ENCODE measurements at places on chromosomes 5 and 9. TPM values are rescaled to one million over a fixed set of nuclear protein-coding genes. Genes with fewer than 3 reads are reported as not detected.

DNA sequence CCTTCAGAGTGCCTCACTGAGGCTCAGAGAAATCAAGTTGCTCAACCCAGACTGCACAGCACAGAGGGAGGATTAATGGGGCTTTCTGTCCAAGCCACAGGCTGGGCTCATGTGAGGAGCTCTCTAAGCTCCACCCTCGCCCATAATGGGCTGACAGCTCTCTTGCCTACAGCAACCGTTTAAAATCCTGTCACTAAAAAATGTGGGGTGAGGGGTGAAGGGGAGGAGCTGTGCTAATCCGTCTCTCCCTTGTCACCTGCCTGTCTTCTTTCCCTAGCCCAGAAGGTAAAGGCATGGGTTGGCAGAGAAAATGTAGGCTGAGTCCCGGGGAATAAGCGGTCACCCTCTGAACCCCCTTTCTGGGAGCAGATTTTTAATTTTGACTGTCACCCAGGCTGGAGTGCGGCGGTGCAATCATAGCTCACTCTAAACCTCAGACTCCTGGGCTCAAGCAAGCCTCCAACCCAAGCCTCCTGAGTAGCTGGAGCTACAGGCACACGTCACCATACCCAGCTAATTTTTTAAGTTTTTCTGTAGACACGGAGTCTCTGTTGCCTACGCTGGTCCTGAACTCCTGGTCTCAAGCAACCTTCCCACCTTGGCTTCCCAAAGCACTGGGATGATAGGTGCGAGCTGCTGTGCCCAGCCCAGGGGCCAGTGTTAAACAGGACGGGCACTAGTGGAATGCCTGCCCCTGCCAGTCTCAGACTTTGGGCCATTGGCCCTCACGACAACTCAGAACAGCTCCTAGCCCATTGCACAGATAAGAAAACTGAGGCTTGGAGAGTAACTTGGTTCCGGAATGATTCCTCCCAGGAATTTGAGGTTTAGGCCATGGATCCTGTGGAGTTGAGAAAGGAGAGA is 89.5 kb downstream of the LMX1B start:
- H3K4me3 ChIP-seq, result no peak overlapping the region
- DNase-seq, result no peak
- no peaks in the 10 kb centered on the region for H3K36me3 ChIP-seq

DNA sequence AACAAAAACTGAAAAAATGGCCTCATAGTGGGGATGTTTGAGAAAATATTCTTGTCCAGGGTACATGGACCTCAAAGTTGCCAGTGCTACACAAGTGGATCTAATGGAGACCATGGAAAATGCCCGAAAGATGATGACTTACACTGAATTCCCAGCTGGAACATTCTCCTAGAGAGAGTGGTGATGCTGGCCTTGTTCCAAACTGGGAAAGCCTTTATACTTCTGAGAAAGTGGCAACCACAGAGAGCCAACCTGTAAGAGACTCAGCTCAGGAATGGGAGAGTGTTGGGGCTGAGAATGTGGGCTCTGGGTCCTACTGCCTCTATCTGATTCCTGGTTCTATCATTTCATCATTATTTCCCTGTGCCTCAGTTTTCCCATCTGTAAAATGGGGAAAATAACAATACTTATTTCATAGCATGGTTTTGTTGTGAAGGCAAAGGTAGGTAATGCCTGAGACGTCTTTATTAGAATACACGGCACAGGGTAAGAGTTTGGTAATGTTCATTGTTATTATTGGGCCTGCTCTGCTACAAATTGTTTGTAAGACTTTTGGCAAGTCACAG is 229.0 kb upstream of the PANK3 start:
- no peaks in the 10 kb centered on the region for H3K27me3 ChIP-seq
- no peak overlapping the region for H3K4me3 ChIP-seq
- H3K27ac ChIP-seq, result no peak overlapping the region

- H3K27ac ChIP-seq, result no peak overlapping the region
- H3K4me3 ChIP-seq, result no peak overlapping the region
- DNase-seq, result no peak
- no peaks in the 10 kb centered on the region for H3K36me3 ChIP-seq
- no peaks in the 10 kb centered on the region for H3K4me1 ChIP-seq
These were observed 25.2 kb downstream of the NKD2 start for GRCh38 chr5:1033606-1034420.

GRCh38 chr5:151772029-151772845 is 483 bp downstream of the G3BP1 start:
- H3K27me3 ChIP-seq, result no peaks in the 10 kb centered on the region
- H3K4me3 ChIP-seq, result peak overlapping the region; percentile 76
- no peaks in the 10 kb centered on the region for H3K36me3 ChIP-seq
- DNase-seq, result peak; percentile 62

GRCh38 chr5:3634061-3634460 is 38.4 kb downstream of the IRX1 start:
- H3K4me1 ChIP-seq, result no peaks in the 10 kb centered on the region
- H3K36me3 ChIP-seq, result no peaks in the 10 kb centered on the region
- H3K27me3 ChIP-seq, result no peaks in the 10 kb centered on the region
- no peak for DNase-seq
- H3K27ac ChIP-seq, result no peak overlapping the region
- no peak overlapping the region for H3K4me3 ChIP-seq

GRCh38 chr5:1965925-1966324 is 83.2 kb upstream of the IRX4 start:
- H3K36me3 ChIP-seq, result no peaks in the 10 kb centered on the region
- no peak for DNase-seq
- no peak overlapping the region for H3K4me3 ChIP-seq
- H3K4me1 ChIP-seq, result no peaks in the 10 kb centered on the region

- no peak overlapping the region for H3K27ac ChIP-seq
- no peak for DNase-seq
- H3K4me1 ChIP-seq, result peaks cover 26% of the 10 kb centered on the region
- no peaks in the 10 kb centered on the region for H3K27me3 ChIP-seq
- peaks cover 13% of the 10 kb centered on the region for H3K36me3 ChIP-seq
These were observed 1.5 kb upstream of the MRPS30 start for GRCh38 chr5:44807269-44807668.

DNA sequence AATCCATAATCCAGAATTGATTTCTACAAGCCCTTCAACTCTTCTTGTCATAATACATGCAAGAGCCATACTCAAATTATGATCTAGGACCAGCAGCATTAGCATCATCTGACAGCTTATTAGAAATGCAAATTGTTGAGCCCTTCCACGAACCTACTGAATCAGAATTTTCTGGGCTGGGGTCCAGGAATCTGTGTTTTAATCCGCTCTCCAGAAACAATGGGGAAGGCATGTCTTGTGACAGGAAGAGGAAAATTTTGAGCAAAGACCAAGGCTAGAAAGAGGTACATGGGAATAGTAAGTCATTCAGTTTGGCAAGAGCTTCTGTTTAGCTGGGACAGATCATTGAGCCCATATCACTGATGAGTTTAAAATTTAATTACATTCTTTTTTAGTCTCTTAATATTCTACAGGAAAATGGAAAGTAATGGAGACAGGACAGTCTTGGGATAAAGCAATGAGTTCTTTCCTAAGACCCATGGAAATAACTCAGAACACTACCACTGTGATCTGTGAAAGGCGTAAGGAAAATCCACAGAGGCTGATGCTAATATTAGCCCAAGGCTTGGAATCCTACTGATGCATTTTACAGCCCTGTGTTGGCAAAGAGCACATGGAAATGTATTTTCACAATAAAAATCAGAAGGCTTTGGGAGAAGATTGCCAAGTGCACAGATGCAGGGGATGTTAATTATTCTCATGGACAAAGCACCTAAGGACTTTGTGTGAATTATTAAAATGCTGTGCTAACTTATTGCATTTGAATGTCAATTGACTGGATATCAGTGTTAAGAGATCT is 73.7 kb upstream of the STK32A start:
- no peaks in the 10 kb centered on the region for H3K36me3 ChIP-seq
- no peak overlapping the region for H3K27ac ChIP-seq
- H3K4me1 ChIP-seq, result no peaks in the 10 kb centered on the region
- H3K27me3 ChIP-seq, result no peaks in the 10 kb centered on the region

DNA sequence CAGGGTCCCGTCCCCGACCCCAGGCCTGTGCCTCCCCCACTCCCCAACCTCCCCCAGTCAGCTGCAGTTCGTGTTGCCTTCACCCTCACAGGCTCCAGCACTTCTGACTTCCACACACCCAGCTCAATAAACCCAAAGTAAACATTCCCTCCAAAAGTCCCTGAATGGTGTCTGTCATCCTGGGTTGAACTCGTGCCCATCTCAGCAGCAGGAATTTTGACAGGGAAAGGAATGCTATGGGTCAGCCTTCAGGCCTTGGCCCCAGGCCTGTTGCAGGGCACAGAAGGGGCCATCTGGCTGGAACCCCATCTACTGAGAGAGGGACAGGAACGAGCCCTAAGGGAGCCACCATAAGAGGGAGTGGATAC is 29.6 kb upstream of the CNOT6 start:
- no peaks in the 10 kb centered on the region for H3K27me3 ChIP-seq
- no peaks in the 10 kb centered on the region for H3K36me3 ChIP-seq
- H3K4me1 ChIP-seq, result no peaks in the 10 kb centered on the region
- H3K4me3 ChIP-seq, result no peak overlapping the region
- no peak overlapping the region for H3K27ac ChIP-seq

- H3K36me3 ChIP-seq, result no peaks in the 10 kb centered on the region
- no peak overlapping the region for H3K27ac ChIP-seq
- no peaks in the 10 kb centered on the region for H3K27me3 ChIP-seq
- no peak for DNase-seq
- H3K4me3 ChIP-seq, result no peak overlapping the region
These were observed 236.2 kb downstream of the TLE4 start for GRCh38 chr9:79807971-79808370.

DNA sequence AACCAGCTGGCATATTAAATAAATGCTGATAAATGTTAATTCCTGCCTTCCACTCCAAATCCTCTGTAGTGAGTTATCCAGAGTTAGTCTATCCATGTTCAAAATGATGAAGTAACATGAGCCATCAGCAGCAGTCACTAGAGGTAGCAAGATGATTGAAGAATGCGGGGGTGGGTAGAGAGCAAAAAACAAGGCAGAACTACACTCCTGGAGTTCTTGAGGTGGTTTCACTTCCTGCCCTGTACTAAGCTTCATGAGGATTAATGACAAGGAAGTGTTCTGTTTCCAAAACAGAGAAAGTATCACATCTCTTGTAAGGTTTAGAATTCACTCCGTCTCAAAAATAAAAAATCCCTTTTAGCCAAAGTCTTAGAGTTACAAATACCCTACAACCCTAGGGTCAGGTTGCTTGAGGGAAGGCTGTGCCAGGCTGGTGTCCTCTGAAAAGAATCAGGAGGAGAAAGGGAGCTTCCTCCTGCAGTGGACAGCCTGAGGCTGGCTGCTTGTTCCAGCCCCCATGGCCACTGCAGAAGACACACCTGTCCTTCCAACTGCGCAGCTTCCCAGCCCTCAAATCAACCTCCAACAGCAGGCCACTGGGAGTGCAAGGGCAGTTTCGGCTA is 180.2 kb downstream of the DENND1A start:
- no peaks in the 10 kb centered on the region for H3K4me1 ChIP-seq
- H3K36me3 ChIP-seq, result no peaks in the 10 kb centered on the region
- no peak overlapping the region for H3K4me3 ChIP-seq

GRCh38 chr5:28374492-28374967 is 1336.1 kb upstream of the CDH9 start:
- no peaks in the 10 kb centered on the region for H3K36me3 ChIP-seq
- DNase-seq, result no peak
- no peak overlapping the region for H3K4me3 ChIP-seq
- no peaks in the 10 kb centered on the region for H3K27me3 ChIP-seq
- H3K4me1 ChIP-seq, result no peaks in the 10 kb centered on the region

- no peaks in the 10 kb centered on the region for H3K27me3 ChIP-seq
- H3K27ac ChIP-seq, result no peak overlapping the region
- H3K4me1 ChIP-seq, result no peaks in the 10 kb centered on the region
- no peak overlapping the region for H3K4me3 ChIP-seq
- H3K36me3 ChIP-seq, result no peaks in the 10 kb centered on the region
These were observed 21.9 kb downstream of the CSF2 start for GRCh38 chr5:132095424-132095972.

GRCh38 chr5:42974536-42974935 is 65.6 kb downstream of the ANXA2R start:
- H3K27ac ChIP-seq, result no peak overlapping the region
- peaks cover 21% of the 10 kb centered on the region for H3K27me3 ChIP-seq
- no peak for DNase-seq

- no peak overlapping the region for H3K27ac ChIP-seq
- no peak overlapping the region for H3K4me3 ChIP-seq
- H3K4me1 ChIP-seq, result no peaks in the 10 kb centered on the region
- no peak for DNase-seq
- H3K36me3 ChIP-seq, result no peaks in the 10 kb centered on the region
These were observed 210.6 kb downstream of the SEMA5A start for GRCh38 chr5:9335269-9335668.

- H3K4me3 ChIP-seq, result no peak overlapping the region
- H3K27ac ChIP-seq, result no peak overlapping the region
- peaks cover 16% of the 10 kb centered on the region for H3K4me1 ChIP-seq
These were observed 2.5 kb upstream of the SEC16A start for GRCh38 chr9:136485049-136486045.

- no peak overlapping the region for H3K4me3 ChIP-seq
- H3K27ac ChIP-seq, result no peak overlapping the region
- H3K4me1 ChIP-seq, result no peaks in the 10 kb centered on the region
- H3K27me3 ChIP-seq, result no peaks in the 10 kb centered on the region
- DNase-seq, result no peak
These were observed 78.0 kb downstream of the OTULIN start for GRCh38 chr5:14742498-14742897.

DNA sequence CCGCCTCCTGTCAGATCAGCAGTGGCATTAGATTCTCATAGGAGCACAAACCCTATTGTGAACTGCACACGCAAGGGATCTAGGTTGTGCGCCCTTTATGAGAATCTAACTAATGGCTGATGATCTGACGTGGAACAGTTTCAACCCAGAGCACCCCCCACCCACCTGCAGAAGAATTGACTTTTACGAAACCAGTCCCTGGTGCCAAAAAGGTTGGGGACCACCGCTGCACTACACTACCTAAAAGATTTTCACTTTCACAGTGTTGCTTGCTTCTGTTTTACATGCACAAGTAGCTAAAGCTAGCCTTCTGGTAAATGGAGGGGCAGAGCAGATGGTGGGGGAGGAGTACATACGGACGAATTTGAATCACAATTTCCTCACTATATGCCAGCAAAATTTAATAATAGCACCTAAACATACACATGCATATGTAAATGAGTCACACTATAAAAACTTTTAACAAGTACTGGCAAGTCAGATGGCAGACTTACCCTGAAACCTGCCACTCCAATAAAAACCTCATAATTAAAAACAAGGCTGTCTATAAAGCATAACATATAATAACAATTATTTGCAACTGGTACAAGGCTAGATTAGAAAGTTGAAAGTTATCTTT is 24.0 kb upstream of the CDKN2B start:
- no peak overlapping the region for H3K27ac ChIP-seq
- H3K27me3 ChIP-seq, result no peaks in the 10 kb centered on the region
- H3K36me3 ChIP-seq, result no peaks in the 10 kb centered on the region
- DNase-seq, result no peak
- no peak overlapping the region for H3K4me3 ChIP-seq

The FAM221B gene
- total RNA-seq, result not detected

The OR13J1 gene
- not detected for total RNA-seq

The GFI1B gene
- total RNA-seq, result 0.18 TPM

The CBY3 gene
- total RNA-seq, result not detected

The SLC6A18 gene
- not detected for total RNA-seq

Measured in left lung (tissue), 14 donors.